ENCODE measurements at places on chromosomes 1 and 21. TPM values are rescaled to one million over a fixed set of nuclear protein-coding genes. Genes with fewer than 3 reads are reported as not detected.

GRCh38 chr1:172393354-172393753 lies 27.1 kb upstream of the C1orf105 start:
- H3K27me3 ChIP-seq = no peaks in the 10 kb centered on the region
- H3K4me3 ChIP-seq = no peak overlapping the region
- peak overlapping the region; percentile 85 for H3K27ac ChIP-seq

Gene PTPRU
- total RNA-seq = 0.74 TPM

Gene TMEM51
- not detected for total RNA-seq

DNA sequence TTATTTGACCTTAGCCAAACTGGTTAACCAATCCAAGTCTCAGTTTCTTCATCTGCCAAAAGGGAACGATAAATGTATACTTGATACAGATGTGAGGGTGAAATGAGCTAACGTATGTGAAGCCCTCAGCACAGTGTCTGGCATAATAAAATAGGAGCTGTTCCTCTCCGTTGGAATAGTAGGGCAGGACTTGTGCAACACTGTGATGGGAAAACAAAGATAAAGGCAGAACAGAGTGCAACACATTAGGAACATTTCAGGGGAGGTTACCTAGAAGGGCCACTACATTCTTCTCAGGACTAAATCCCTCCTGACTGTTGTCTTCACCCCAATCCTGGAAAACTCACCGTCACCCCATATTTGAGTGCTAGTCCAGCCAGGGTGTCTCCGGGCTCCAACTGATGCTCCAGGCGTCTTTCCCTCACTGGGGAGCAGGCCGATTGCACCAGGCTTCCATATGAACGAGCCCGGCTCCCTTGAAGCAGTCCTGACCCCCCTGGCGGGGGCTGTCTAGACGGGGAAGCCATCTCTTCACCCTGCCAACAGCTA lies 896 bp downstream of the LYSMD1 start:
- no peaks in the 10 kb centered on the region for H3K27me3 ChIP-seq
- peak overlapping the region; percentile 94 for H3K27ac ChIP-seq
- DNase-seq = no peak
- H3K4me1 ChIP-seq = peaks cover 57% of the 10 kb centered on the region
- peaks cover 53% of the 10 kb centered on the region for H3K36me3 ChIP-seq

DNA sequence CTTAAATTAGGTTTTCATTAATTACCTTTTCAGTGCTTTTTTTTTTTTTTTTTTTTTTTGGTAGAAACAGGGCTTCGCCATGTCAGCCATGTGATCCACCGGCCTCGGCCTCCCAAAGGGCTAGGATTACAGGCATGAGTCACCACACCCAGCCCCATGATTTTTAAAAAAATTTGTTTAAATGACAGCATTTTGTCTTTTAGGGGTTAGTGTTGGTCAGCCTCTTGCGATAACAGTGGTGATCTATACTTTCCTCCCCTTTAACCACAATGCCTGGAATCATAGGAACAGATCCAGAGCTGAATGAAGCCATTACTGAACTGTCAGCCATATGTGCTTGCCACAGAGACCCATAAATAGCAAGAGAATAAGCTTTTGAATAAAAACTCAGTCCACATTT lies 73.9 kb downstream of the CACHD1 start:
- peaks cover 51% of the 10 kb centered on the region for H3K4me1 ChIP-seq
- no peak for DNase-seq
- no peaks in the 10 kb centered on the region for H3K27me3 ChIP-seq
- no peak overlapping the region for H3K4me3 ChIP-seq
- no peaks in the 10 kb centered on the region for H3K36me3 ChIP-seq

DNA sequence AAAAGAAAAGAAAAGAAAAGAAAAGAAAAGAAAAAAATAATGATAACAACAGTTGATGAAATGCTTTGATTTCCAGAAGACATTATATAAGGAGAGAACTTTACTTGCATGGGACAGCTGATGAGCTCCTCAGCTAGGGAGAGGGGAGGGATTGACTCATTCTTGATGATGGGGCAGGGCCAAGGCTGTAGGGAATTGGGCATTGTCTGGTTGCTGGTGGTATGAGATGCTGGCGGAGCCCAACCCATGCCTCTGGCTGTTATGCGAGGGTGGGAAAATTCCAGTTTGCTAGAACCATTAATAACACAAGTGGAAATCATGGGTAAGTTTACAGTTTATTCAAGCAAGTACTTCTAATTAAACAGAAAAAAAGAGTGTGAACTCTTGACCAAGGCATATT lies 36.0 kb upstream of the KIF26B start:
- no peaks in the 10 kb centered on the region for H3K4me1 ChIP-seq
- H3K27ac ChIP-seq = no peak overlapping the region
- H3K27me3 ChIP-seq = no peaks in the 10 kb centered on the region
